A172 (cell line): ENCODE measurements at places on chromosomes 3 and 15. TPM values are rescaled to one million over a fixed set of nuclear protein-coding genes. Genes with fewer than 3 reads are reported as not detected.

- peak; percentile 76 for DNase-seq
These were observed 27.6 kb upstream of the CXCR6 start for GRCh38 chr3:45915518-45916231.

GRCh38 chr3:156820692-156821080 is 5.5 kb upstream of the LEKR1 start:
- no peak for DNase-seq

- DNase-seq: no peak
These were observed 5.5 kb downstream of the PLS1 start for GRCh38 chr3:142601713-142602112.

DNA sequence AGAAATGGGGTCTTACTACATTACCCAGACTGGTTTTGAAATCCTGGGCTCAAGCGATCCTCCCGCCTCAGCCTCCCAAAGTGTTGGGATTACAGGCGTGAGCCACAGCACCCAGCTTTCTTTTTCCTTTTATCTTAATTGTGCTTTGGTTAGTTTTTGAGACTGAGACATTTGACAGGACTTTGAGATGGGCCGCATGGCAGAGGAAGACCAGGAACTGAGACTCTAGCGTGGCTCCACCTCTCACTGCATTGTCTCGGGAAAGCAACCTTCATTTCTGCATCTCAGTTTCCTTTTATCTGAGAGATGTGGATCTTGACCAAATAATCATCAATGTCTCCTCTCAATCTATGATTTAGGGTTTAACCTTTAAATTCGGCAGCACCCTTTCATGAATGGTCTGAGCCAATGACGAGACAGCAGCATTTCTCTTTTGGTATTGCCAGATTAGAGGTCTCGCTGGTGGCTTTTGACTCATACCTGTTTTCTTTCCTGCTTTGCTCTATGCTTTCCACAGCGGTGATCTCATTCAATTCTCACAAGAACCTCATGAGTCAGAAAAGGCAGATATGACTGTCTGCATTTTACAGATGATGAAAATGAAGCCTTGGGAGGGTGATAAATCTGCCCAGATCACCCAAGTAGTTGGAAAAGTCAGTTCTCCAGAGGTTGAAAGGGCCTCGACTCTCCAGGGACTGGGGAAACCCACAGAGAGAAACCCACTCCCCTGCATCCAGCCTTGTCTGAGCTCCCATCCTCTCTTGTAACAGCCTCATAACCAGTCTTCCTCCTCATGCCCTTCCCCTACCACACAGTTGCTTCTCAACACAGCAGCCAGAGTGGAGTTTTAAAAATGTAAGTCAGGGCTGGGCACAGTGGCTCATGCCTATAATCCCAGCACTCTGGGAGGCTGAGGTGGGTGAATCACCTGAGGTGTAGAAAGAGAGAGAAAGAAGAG is 84.8 kb upstream of the FOXB1 start:
- peak; percentile 87 for DNase-seq

DNA sequence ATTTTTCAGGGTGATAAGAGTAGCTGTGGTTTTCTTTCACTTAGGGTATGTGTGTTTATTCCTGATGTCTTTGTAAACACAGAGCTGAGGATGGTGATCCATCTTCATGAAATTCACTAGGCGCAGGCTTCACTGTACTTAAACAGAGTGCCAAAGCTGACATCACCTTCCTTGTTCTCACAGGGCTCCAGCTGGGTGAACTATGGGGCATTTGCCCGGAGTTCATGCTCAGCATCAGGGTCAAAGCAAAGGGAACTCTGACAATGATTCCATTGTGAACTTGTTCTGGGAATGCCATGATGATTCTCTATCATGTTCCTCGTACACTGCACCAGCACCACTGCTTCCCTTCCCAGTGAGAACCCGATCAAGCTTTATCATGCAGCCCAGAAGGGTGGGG is 184.8 kb upstream of the P2RY1 start:
- DNase-seq: no peak

DNA sequence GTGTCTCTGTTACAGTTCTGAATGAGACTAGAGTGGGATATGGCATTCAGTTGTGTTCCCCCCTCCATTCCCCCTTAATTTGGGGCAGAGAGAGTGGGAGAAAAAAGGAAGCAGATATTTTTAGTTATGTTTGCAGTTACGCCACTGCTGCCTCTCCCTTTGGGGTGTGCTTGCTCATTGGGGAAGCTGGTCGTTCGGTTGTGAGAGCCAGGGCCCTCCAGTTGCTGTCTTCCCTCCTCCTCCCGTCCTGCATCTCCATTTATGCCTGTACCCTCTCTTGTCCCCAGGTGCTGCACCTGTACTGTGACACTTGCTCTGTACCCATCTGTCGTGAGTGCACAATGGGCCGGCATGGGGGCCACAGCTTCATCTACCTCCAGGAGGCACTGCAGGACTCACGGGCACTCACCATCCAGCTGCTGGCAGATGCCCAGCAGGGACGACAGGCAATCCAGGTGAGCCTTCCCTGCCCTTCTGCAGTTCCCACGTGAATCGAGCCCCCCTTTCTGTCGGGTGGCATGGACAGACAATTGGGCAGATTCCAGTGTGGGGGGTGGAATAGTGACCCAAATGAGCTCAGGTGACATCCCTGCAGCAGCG is 55.8 kb downstream of the TRIM71 start:
- no peak for DNase-seq

DNA sequence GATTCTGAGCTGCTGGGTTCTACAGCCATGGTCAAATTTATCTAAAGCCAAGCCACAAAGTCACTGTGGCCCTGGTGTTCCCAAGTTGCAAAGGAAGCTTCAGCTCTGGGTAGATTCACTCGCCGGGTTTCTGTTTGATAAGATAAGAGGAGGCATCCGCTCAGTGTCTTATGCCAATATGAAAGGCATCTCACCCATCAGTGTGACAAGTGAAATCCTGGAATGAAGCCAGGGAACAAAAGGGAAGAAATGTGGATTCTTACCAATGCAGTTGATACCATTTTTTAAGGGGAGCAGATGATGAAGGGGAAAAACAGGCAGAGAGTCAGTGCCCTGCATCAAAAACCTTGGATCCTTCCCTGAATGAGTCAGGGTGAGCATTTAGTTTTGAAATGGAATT is 2.8 kb upstream of the CPNE4 start:
- no peak for DNase-seq

- no peak for DNase-seq
These were observed 77.6 kb downstream of the EDEM1 start for GRCh38 chr3:5264896-5265770.

- DNase-seq: no peak
These were observed 247.9 kb downstream of the ZMAT3 start for GRCh38 chr3:178823591-178824246.

- DNase-seq: peak; percentile 73
These were observed 9.3 kb downstream of the GALNT15 start for GRCh38 chr3:16183601-16184270.

GRCh38 chr3:134388788-134389485 is 14.7 kb upstream of the AMOTL2 start:
- no peak for DNase-seq

GRCh38 chr3:177760803-177761202 is 563.5 kb upstream of the TBL1XR1 start:
- no peak for DNase-seq

The GOLGA8N gene
- 0.50 and 1.0 TPM in 2 replicates for total RNA-seq

The C15orf62 gene
- 0.09 and 0.31 TPM in 2 replicates for total RNA-seq

The MDFIC2 gene
- not detected in 2 replicates for total RNA-seq

The MESP2 gene
- total RNA-seq: not detected in 2 replicates

The ARHGAP31 gene
- 3.1 and 4.7 TPM in 2 replicates for total RNA-seq

The SLC30A4 gene
- total RNA-seq: 4.7 and 5.5 TPM in 2 replicates
